ENCODE measurements at places on chromosomes 12 and 14.

GRCh38 chr12:109447482-109447881 lies 29.6 kb downstream of the KCTD10 start:
- no peak for DNase-seq

- no peak for DNase-seq
These were observed 82.4 kb downstream of the SCAF11 start for GRCh38 chr12:45907955-45908354.

DNA sequence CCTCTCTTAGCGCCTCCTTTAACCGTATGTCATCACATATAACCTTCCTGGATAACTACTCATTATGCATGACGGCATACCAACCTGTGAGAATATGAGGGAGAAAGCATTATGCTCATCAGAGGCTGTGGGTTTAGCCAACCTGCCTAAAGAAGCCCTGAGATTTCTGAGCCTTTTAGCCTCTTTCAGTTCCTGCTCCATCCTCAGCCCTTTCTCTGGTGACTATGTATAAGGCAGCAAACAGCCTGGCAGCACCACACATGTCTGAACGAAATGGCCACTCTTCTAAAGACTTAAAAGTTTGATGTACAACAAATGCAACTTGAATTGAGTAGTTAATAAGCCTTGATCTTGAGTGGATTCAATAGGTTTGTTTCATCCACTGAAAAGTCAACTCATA lies 64.8 kb upstream of the SOX5 start:
- no peak for DNase-seq

DNA sequence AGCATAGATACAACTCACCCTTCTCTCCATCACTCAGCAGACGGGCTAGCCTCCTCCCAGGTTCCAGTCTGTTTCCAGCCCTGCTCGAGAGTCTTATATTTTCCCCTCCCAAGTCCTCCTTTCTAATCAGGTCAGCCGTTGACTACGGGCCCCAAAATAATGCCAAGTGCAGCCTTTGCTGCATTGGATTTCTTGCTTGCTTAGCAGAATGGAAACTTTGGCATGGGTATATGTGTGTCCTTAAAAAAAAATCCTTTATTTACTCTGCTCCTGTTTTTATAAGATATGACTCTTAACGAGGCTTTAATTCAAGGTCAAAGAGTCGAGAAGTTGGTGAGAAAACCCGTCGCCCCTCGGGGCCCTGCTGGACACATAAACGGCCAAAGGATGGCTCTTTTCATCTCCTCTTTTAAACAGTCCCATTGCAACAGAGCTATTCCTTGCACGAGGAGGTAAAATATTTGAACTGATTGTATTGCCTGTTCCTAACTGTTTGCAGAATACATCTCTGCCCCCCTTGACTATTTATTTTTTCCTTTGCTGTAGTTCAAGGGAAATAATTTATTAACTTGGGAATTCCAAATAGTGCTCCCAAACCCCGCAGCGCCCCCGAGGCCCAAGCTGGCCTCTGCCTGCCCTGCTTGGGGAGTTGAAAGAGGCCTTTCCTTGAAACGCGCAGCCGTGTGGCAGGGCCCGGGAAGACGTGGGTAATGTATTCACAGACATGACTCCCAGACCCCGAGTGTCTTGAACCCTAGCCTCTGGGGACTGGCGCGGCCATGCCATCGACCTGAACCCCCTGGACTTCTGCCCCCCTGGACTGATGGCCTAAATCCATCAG lies 156.5 kb upstream of the MYL2 start:
- DNase-seq: no peak

GRCh38 chr14:59123531-59123930 lies 64.9 kb upstream of the DAAM1 start:
- DNase-seq: no peak
